ENCODE measurements at places on chromosomes 1 and 21.

DNA sequence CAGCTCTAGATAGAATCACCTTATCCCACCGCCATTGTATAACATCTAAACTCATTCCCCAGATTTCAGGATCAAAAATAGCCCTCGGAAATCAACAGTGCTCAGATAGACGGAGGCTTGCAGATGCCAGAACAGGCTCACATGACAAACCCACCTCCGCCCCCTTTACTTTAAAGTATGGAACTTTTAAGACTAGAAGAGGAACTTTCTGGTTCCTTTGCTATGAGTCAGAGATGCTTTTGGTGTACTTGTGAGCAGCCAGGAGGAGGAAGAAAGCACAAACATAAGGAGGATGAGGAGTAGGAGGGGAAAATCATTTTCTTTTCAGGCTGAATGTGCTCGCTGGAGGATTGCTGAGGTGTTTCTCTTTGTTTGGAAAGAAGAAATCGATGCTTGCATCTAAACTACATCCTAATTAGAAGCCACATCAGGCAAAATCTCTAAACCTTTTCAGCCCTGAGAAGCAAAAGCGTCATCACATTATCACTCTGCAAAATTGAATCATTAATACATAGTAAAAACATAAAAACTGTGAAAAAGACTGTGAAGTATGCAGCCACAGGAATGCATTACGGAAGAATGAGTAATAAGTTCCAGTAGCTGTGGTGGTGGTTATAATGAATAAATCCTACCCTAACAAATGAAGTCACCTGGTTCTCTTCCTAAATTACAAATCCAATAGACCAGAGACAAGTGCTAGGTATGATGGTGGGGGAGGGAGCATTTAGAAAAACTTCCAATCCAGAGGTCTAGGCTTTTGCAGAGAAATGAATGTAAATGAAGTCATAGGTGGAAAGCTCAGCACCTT, 251.3 kb downstream of the KCNH1 start:
- no peak for DNase-seq

DNA sequence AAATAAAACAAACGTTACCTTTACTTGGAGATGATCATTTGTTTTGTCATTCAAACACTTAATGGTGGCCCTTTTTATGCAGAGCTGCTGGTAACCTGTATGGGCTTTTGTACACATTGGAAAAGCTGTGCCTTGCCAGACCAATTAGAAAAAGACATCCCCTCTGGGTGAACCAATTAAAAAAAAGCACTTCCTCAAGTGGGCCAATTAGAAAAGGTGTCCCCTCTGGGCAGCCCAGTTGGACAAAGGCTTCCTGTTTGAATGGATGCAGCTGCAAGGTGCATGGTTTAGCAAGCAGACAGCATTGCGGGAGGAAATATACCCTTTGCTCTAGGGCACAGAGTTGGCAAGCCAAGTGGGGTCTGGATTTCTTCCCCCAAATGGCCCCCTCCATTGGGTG, 21.6 kb downstream of the HUNK start:
- DNase-seq = no peak

GRCh38 chr1:220189750-220190347, 82.4 kb downstream of the RAB3GAP2 start:
- no peak for DNase-seq

- DNase-seq = no peak
Observed at GRCh38 chr1:20448671-20449071, 37.3 kb downstream of the CAMK2N1 start.

GRCh38 chr1:164803366-164803765, 244.4 kb downstream of the PBX1 start:
- no peak for DNase-seq

- DNase-seq = no peak
Observed at GRCh38 chr1:191368891-191369654, 789.2 kb upstream of the RGS18 start.

GRCh38 chr1:183702813-183703198, 49.7 kb upstream of the APOBEC4 start:
- no peak for DNase-seq

DNA sequence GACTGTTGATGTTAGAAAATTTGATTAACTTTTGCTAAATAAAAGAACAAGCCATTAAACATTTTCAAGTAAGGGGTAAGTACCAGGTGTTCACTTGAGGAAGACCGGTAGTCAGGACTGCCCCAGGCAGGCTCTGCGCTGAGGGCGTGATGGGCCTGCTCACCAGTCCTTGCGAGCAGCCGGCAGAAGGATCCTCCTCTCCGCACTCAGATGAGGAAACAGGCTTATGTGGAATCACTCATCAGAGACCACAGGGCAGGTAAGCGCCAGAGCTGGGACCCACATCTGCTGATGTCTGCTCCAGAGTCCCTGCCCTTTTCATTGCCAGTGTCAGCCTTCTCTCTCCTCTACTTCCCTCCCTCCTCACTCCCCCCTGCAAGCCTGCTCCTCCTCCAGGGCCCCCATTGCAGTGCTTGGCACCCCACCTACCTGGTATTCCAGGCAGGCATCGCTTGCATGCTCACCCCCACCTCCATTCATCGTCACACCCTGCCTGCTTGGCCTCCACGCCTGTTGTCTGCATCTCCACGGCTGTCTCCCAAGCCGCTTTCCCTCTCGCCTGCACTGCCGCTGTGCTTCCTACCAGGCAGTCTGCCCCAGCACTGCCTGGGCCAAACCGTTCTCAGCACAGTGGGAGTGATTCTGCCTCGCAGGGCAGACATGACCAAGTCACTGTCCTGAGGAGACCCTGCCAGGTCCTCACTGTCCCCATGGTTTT, 24.7 kb upstream of the KDM4A start:
- no peak for DNase-seq

GRCh38 chr1:24748191-24749121, 3.2 kb downstream of the CLIC4 start:
- no peak for DNase-seq

- DNase-seq = no peak
Observed at GRCh38 chr1:158989424-158989823, 20.3 kb upstream of the IFI16 start.
